ENCODE measurements at places on chromosomes 11 and 22. TPM values are rescaled to one million over a fixed set of nuclear protein-coding genes. Genes with fewer than 3 reads are reported as not detected.

Gene LIF
- 5.5 TPM for total RNA-seq

Gene POLDIP3
- total RNA-seq = 33.3 TPM

Gene BMAL1
- total RNA-seq = 28.2 TPM

GRCh38 chr11:64675450-64676260 is 47.3 kb downstream of the NRXN2 start:
- H3K27me3 ChIP-seq = peaks cover 77% of the 10 kb centered on the region
- H3K27ac ChIP-seq = no peak overlapping the region
- H3K36me3 ChIP-seq = no peaks in the 10 kb centered on the region

GRCh38 chr22:45008751-45009605 is 827 bp downstream of the PHF21B start:
- H3K27me3 ChIP-seq = peaks cover 70% of the 10 kb centered on the region
- H3K27ac ChIP-seq = no peak overlapping the region
- peaks cover 22% of the 10 kb centered on the region for H3K4me1 ChIP-seq
- no peaks in the 10 kb centered on the region for H3K36me3 ChIP-seq

DNA sequence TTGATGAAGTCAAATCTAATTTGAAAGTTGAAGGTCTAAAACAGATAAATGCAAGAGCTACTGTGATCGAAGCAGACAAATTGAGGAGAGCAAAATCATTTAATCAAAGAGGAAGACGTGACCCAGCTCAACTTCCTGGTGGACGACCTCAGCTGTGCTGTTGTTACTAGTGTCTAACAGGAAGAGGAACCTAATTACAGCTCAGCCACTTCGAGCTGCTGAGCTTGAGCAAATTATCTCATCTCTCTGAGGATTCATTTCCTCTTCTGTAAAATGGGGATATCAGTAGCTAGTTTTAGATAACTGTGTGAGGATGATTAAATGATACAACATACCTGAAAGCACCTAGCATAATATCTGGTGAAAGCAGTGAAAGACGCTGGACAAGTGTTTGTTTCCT is 48.6 kb upstream of the OLFML1 start:
- no peaks in the 10 kb centered on the region for H3K36me3 ChIP-seq
- H3K4me1 ChIP-seq = peaks cover 21% of the 10 kb centered on the region
- no peaks in the 10 kb centered on the region for H3K27me3 ChIP-seq
- no peak for DNase-seq

All from SJSA1 (cell line).